Brain microvascular endothelial cell (primary cell): ENCODE measurements at places on chromosomes 11 and 22.
A peak's percentile ranks its signal among the peaks of the same experiment; 100 is the strongest.

- no peak for DNase-seq
Observed at GRCh38 chr11:73221996-73222395, 3.9 kb downstream of the P2RY2 start.

GRCh38 chr11:48107188-48107704 is 109.4 kb upstream of the OR4B1 start:
- DNase-seq = no peak

DNA sequence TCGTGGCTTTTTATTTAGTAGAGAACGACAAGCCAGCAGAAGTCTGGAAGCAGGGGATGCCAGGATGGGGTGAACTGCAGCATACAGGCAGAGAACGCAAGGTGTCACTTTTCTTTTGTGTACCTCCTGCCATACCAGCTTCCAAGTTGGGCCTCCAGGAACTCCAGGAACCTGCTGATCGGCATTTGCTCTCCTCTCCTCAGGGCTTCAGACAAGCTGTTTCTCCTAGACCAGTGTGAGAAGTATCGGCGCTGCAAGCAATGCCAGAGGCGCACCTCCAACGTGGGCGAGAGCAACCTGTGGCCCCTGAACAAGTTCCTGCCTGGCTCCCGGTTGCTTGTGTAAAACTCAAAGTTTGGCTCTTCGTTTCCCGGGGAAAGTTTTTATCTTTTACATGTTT is 47.7 kb downstream of the CCDC81 start:
- DNase-seq = no peak

GRCh38 chr11:95534226-95534625 is 255.4 kb downstream of the FAM76B start:
- DNase-seq = no peak

DNA sequence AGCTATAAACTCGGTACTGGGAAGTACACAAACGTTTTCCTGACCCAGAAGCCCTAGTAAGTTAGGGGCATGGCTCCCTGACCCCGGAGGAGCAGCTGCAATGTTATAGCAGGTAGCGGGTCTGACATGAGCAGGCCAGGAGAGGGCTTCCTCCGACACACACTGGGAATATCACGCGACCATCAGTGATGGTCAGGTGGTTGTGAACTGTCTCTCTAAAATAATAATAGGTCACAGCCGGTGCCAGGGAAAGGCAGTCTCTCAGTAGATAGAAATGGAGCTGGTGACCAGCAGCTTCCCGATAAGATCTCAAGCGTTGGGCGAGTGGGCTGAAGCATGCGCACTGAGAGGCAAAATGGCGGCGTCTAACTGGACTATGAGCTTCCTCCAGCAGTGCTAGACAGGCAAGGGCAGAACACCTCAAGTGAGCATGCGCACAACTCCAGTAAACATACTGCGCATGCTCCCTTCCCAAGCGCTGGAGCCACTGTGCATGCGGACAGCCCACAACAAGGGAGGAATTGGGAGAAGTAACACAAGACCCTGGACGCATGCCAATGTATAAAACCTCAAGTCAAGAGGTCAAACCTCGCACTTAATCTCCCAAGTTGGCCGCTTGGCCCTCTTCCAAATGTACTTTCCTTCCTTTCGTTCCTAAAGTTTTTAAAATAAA is 22.3 kb upstream of the TESMIN start:
- DNase-seq = peak; percentile 25

GRCh38 chr11:130874396-130874795 is 41.9 kb downstream of the SNX19 start:
- DNase-seq = no peak

DNA sequence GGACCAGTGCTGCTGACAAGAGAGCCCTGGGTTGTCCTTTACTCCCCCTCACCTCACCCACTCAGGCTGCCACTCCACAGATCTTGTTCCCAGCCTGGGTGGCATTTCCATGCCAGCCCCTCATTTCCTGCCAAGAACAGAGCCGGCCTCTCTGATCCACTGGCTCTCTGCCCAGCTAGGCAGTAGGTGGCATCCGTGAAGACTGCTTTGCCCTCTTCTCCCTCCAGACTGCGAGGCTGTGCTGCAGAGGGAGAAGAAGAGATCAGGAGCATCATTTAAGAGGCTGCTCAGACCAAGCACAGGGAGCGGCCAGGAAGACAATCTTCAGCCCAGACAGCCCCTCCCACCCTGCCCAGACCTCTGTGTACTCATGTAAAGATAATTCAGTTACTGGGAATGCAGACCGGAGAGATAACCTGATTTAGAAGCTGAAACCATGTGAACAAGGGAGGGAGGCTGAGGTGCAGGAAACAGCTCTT is 126.9 kb upstream of the NCAM1 start:
- no peak for DNase-seq

DNA sequence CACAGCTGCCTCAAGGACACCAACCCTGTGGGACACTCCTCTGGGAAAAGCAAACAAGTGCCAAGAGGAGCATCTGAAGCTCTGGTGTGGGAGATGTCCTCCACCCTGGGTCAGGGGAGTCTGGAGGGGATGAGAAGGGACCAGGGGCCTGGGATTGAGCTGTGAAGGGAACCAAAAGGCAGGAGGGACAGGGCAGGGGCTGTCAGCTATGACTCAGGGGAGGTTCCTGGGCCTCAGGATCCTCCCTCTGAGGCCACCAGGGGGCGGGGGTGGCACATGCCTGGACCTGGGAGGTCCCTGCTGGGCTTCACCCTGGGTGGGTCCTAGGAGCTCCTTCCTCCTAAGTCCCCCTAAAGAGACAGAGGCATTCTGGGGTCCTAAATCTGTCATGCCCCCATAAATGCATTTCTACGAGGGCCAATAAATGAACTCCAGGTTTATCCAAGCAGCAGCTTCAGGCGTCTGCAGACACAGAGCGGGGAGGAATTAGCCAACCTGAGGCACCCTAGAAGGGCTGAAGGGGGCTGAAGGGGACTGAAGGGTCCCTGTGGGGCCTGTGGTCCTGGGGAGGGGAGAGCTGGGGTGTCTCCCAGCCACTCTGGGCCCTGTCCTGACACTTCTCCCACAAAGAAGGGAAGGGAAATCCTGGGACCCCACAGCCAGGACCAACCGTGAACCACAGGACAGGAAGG is 31.9 kb upstream of the IGLL5 start:
- no peak for DNase-seq

DNA sequence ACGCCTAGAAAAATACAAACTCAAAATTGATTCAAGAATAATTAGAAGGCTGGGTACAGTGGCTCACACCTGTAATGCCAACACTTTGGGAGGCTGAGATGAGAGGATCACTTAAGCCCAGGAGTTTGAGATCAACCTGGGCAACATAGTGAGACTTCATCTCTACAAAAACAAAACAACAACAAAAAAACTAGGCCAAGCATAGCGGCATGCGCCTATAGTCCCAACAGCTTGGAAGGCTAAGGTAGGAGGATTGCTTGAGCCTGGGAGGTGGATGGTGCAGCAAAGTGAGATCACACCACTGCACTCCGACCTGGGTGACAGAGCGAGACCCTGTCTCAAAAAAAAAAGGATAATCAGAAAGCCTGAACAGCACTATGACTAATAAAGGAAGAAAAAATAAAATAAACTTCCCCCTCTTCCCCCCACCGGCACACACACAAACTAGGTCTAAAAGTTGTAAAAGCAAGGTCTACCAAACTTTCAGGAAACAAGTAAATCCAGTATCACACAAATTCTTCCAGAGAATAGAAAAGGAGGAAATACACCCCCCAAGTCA is 35.8 kb downstream of the RRAS2 start:
- no peak for DNase-seq

DNA sequence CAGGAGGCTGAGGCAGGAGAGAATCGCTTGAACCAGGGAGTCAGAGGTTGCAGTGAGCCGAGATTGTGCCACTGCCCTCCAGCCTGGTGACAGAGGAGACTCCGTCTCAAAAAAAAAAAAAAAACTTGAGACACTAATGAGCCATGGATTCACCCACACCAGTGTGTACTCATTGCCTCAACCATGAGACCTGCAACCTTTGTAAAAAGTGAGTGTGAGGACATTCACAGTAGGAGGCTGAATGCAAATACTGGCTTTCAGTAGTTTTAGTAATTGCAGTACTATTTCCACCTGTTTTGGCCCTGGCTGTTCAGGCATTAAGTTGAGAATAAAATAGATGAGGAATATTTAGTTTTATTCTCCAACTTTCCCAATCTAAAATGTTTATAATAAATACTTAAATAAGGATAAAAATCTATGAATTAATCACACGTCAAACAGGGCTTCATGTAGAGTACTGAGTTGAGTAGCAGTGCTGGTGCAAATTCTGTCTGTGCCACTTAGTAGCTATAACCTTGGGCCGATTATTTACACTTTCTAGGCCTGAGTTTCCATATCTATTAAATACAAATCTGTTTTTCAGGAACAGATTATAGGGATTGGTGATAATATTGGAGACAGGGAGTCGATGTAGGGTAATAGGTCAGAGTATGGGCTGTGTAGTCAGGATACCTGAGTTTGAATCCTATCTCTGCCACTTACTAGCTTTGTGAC is 72.8 kb downstream of the PPP2R1B start:
- DNase-seq = no peak

- no peak for DNase-seq
Observed at GRCh38 chr22:20436307-20436767, 1.3 kb downstream of the SCARF2 start.

DNA sequence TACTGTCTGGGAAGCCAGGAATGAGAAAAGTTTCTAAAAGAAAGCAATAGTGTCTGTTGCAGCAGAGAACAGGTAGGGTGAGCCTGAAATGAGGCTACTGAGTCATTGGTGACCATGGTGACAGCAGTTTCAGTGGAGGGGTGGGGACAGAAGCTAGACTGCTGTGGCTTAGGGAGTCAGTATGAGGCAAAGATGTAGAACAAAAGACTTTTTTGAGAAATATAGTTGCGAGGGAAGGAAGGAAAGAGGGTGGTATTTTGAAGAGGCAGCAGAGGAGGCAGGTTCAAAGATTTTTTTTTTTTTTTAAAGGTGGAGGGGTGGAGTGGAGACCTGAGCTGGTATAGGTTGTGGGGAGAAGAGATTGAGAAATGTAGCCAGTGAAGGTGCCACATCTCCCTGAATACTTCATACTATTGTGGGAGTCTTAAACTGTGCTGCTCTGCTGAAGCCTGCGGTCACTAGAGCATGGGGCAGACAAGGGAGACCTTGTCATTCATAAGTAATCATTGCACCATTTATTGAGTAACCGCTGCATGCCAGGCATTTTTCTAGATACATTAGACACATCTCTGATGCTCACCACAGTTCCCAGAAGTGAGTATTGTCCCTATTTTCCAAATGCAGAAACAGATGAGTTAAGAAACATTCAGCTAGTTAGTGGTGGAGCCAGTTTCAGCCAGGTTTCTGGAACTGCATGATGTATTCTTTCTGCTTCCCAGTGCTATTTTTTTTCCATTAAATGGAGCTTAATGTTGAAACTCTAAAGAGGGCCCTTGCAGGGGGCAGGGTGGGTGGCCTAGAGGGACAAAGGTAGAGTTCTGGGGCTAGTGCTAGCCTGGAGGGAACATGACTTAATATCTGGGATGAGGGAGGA is 49.9 kb downstream of the STIM1 start:
- DNase-seq = peak; percentile 83
